ENCODE measurements at places on chromosomes 1 and 21. TPM values are rescaled to one million over a fixed set of nuclear protein-coding genes. Genes with fewer than 3 reads are reported as not detected.

- DNase-seq: no peak
These were observed 44.8 kb downstream of the OPTC start for GRCh38 chr1:203538726-203539125.

- DNase-seq: no peak
These were observed 586.3 kb downstream of the ADGRL2 start for GRCh38 chr1:82387012-82387366.

DNA sequence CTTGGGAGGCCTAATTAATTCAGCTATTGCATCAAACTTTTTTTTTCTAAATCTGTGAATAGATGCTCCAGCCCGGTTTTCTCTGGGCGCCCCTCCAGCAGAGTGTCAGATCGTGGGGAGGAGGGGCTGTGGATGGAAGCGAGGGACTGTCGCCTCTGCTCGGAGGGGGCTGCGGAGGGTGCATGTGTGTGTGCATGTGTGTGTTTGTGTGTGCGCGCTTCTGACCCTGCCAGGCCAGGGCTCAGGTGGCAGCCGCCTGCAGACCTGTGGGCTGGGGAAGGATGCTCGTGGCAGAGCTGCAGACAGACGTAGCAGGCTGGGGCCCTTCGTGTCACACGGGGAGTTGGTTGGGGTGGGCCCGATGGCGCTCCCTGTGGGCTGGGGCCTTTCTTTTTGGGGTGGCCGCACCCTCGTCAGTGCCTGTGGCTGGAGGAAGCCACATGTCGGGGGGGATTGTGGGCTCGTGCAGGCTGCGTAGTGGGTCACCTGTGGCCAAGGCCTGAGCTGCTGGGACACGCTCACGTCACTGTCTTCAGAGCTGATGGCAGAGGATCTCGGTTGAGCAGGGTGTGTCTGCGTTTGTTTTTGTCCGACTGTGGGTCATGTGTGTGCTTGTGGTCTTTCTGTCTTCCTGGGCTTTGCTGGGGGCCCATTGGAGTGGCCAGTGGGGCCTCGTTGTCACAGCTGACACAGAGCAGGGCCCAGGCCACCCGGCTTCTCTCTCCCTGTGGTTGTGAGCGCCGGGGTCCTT lies 2.8 kb downstream of the SKI start:
- no peak for DNase-seq

- DNase-seq: no peak
These were observed 31.5 kb downstream of the PALMD start for GRCh38 chr1:99677416-99677815.

- DNase-seq: no peak
These were observed 35.4 kb upstream of the HEATR1 start for GRCh38 chr1:236639686-236640085.

DNA sequence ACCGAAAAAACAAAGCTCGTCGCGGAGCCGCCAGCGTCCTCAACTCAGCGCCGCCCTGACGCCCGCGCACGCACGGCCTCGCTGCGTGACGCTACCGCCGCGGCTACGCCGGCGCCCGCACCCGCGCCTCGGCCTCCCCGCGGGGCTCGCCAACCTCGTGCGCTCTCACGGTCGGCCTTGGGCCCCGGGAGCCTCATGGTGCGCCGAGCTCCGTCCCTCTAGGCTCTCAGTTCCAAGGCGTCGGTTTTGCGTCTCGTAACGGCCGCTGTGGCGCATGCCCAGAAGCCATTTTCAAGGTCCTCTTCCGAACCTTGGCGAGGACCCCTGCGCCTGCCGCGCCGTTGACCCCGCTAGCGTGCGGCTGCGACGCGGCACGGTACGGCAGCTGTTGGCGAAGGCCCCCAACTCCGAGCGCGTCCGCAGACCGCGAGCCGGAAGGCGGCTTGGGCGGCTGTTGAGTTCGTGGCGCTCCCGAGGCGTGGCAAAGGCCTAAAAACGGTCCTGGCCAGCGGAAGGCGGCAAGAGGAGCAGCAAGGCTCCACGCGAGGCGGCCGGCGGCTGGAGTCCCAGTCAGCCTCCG lies at the start of gene HENMT1:
Gene HENMT1, minus strand, starts transcription at position 64 of the 580 bp plus-strand sequence. CDS start 1,209 bp downstream, outside the sequence.
- peak; percentile 90 for DNase-seq

DNA sequence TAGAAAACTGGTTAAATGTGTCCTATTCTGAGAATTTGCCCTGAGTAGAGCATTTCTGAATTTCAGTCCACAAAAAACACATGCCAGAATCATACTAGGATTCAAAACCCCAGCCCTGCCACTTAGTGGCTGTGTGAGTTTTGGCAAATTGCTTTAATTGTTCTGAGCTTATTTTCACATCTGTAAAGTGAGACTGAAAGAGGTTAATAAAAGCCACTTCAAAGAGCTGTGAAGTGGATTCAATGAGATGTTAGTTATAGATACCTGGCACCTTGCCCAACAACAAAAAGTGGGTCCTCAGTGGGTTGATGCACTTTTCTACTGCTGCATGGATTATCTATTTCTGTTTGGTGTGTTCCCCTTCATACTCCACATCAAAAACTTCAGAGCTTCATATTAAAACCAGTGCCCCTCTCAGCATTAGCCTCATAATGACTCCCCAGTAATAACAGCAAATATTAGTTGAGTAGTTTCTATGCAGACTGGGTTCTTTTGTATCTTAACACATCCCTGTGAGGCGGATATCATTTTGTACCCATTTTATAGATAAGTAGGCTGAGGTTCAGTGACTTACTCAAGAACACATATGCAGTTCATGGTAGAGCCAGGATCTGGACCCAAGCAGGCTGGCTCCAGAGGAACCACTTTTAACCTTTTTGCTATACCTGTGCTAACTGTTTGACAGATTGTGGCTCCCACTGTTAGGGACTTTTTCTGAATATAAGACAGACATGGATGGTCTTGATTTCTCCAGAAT lies 14.2 kb upstream of the ADORA3 start:
- DNase-seq: no peak

GRCh38 chr1:200506471-200506870 lies 96.6 kb upstream of the ZNF281 start:
- no peak for DNase-seq

- no peak for DNase-seq
These were observed 75.0 kb downstream of the DESI2 start for GRCh38 chr1:244727871-244728474.

DNA sequence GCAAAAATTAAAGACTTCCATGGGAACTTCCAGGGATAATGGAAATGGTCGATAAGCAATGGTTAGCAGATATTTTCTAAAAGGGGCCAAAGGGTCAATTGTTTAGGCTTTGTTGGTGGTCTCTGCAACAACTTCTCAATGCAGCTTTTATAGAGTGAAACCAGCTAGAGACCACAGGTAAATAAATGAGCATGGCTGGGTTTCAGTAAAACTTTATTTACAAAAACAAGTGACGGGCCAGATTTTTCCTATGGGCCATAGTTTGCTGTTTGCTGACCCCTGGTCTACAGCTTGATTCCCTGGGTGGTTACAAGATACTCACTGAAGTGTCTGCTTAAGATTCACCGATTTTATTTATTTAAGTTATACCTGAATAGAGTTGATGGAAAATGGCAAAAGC lies 22.6 kb upstream of the PRDM15 start:
- no peak for DNase-seq

DNA sequence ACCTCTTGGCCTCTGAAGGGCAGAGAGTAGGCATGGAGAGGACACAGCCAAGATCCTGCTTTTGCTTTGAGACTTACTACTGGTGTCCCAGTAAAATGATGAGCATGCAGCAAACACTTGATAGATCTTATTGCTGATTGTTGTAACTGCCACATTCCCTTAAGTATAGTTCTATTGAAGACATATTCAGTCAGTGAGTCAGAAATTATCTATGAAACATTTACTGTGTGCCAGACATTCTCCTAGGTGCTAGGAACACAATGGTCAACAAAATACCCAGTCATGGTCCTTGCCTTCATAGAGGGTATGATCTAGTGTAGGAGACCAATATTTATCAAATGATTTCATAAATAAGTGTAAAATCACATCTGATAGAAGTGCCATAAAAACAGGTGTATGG lies 13.6 kb downstream of the STYXL2 start:
- no peak for DNase-seq

GRCh38 chr1:23497777-23498439 lies 13.9 kb upstream of the ASAP3 start:
- no peak for DNase-seq

DNA sequence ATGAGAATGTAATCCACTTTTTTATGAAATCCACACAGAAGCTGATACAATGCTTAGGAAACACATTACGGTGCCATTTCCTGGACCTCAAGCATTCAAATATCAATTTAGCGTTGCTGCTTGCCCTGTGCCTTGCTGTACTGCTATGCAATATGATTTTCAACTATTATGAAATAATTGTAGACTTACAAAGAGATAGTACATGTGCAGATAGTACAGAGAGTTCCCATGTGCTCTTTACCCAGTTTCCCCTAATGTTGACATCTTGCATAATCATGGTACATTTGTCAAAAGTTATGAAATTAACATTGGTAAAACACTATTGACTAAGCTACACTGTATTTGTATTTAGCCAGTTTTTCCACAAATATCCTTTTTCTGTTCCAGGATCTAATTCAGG lies 37.7 kb upstream of the PTBP2 start:
- no peak for DNase-seq

DNA sequence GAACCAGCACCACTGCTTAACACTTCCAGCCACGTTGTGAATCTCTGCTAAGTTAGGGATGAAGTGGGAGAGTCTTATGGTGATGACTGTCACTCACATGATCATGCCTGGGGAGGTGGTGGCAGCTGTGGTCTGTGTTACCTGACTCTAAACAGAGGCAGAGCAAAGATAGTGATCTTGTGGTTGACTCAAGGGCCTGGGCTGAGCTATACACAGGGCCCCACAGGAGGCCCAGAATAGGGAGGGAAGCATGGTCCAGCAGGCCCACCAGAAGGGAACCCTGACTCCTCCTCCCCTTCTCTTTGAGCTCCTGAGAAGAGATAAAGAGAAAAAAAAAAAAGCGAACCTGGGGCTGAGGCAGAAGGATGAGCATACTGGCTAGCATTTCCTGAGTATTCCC lies 55.0 kb downstream of the PLXNA2 start:
- DNase-seq: no peak

GRCh38 chr1:19067182-19067911 lies 110.9 kb upstream of the IFFO2 start:
- no peak for DNase-seq

- peak; percentile 77 for DNase-seq
These were observed 10.2 kb downstream of the EEIG2 start for GRCh38 chr1:108570128-108570527.

GRCh38 chr1:156707417-156708217 lies 2.2 kb upstream of the CRABP2 start:
- no peak for DNase-seq

GJC2 gene
- 2.2 TPM for total RNA-seq

ADAM30 gene
- not detected for total RNA-seq

FAM72D gene
- total RNA-seq: 10.1 TPM

KDF1 gene
- total RNA-seq: not detected

HSD3B2 gene
- not detected for total RNA-seq

FHL3 gene
- 24.5 TPM for total RNA-seq

ITGB2 gene
- total RNA-seq: 448 TPM

PDE4B gene
- total RNA-seq: 136 TPM

CYYR1 gene
- not detected for total RNA-seq

KRTAP13-2 gene
- not detected for total RNA-seq

ATP1A4 gene
- total RNA-seq: not detected

LCE1B gene
- not detected for total RNA-seq

LAX1 gene
- 7.7 TPM for total RNA-seq

OPTC gene
- total RNA-seq: not detected

COL11A1 gene
- not detected for total RNA-seq

PBX1 gene
- total RNA-seq: 0.53 TPM

OR2AK2 gene
- total RNA-seq: not detected

HAPLN2 gene
- total RNA-seq: not detected
